ENCODE measurements at places on chromosomes 12 and 14. TPM values are rescaled to one million over a fixed set of nuclear protein-coding genes. Genes with fewer than 3 reads are reported as not detected.
A peak's percentile ranks its signal among the peaks of the same experiment; 100 is the strongest.

GRCh38 chr12:114864837-114865551, 181.0 kb upstream of the TBX3 start:
- no peak for DNase-seq

DNA sequence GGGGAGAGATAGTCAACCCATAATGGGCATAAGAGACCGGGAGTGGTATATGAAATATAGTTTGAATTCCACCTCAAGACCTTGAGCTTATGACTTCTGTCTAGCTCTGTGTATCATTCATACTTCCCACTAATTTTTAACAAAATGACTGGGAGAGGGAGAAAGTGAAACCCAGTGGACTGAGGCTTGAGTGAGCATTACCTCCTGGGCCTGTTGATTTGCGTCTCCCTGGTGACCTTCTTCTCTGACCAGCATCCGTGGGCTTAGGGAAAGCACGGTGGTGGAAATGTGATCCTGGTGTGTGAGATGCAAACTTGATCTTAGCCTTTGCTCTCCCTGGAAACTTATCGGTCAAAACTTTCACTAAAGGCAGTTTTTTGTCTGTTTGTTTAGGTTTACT, 207.9 kb upstream of the BCL2L14 start:
- peak; percentile 79 for DNase-seq

The PTGER2 gene
- 18.2 TPM for total RNA-seq

GRCh38 chr12:93838193-93838592, 161.0 kb downstream of the CRADD start:
- DNase-seq, result no peak

GRCh38 chr12:7144414-7145120, 14.4 kb downstream of the CLSTN3 start:
- DNase-seq, result peak; percentile 93

GRCh38 chr12:107670999-107671643, 14.5 kb upstream of the PWP1 start:
- DNase-seq, result no peak

The GALNT8 gene
- total RNA-seq, result not detected

The KITLG gene
- 29.3 TPM for total RNA-seq

GRCh38 chr14:68341411-68342212, 451.3 kb downstream of the ZFP36L1 start:
- DNase-seq, result no peak

DNA sequence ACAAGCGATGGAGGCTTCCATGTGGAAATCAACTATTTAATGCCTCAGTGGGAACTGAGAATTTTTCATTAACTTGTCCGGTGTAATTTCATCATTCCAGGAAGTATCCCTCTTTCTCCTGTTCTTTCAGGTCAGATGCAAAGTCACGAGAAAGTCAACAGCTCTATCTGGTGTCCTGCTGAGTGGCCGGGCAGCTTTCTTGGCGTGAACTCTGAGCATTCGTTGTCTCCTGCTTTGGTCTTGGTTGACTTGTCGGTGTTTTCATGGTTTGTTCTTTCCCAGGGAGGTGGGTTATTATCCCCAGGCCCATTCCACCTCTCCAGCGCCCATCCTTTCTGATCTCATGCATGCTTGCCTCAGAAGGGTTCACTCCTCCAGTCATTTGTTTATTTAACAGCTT, 149.1 kb downstream of the GLT1D1 start:
- no peak for DNase-seq

GRCh38 chr12:20439626-20440025, 71.3 kb downstream of the PDE3A start:
- DNase-seq, result no peak

GRCh38 chr12:122021822-122022392, at the start of gene BCL7A:
Gene BCL7A, plus strand, starts transcription at chr12:122021884. Its CDS starts 208 bp downstream, at chr12:122022092.
- DNase-seq, result peak; percentile 84

DNA sequence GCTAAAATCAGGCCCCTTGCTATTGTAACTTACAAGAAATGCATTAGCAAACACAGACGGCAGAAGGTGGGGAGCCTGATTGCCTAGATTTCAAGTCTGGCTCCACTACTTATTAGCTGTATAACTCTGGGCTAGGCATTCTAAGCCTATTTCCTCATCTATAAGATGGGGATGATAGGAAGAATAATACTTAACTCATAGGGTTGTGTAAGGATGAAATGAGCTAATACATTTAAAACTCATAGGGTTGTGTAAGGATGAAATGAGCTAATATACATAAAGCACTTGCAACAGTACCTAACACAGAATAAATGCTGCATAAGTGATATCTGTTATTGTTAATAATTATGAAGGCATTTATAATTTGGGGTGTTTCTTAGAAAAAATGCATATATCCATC, 60.1 kb upstream of the DIO2 start:
- DNase-seq, result no peak

DNA sequence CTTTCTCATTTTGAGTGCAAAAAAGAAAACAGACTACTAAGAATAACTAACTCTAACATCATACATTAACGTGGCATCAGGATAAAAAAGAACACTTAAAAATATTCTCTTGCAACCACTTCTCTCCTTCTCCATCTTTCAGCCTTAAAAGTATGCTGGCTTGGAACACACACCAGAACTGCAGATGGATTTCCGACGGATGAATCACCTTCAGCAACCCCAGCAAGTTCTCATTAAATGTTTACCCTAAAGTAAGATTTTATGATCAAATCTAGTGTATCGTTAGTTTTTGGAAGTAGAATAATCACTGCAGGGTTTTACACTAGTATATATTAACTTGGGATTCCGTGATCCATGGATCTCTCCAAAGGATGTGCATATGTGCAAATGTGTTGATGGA, 1.2 kb downstream of the NEK9 start:
- DNase-seq, result peak; percentile 28

DNA sequence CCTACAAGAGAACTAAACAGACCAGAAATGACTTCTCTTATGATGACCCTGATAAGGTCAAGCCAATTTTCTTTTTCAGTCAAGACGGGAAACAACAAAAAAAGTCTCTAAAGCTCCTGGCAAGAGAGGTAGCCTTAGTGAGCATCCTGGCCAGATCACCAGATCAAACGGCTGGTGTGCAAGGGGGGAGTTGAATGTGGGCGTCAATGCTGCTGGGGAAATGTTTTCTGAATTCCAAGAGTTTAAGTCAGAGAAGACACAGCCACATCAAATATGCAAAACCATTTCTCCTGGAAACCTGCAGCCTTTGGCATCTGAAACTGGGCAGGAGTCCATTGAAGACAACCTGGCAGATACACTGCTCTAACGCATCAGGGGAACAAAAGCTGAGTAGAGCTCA, 16.0 kb upstream of the SELPLG start:
- peak; percentile 34 for DNase-seq

- no peak for DNase-seq
Observed at GRCh38 chr12:89857652-89858274, 149.1 kb upstream of the ATP2B1 start.

GRCh38 chr14:31988244-31988643, 88.9 kb upstream of the ARHGAP5 start:
- DNase-seq, result no peak

DNA sequence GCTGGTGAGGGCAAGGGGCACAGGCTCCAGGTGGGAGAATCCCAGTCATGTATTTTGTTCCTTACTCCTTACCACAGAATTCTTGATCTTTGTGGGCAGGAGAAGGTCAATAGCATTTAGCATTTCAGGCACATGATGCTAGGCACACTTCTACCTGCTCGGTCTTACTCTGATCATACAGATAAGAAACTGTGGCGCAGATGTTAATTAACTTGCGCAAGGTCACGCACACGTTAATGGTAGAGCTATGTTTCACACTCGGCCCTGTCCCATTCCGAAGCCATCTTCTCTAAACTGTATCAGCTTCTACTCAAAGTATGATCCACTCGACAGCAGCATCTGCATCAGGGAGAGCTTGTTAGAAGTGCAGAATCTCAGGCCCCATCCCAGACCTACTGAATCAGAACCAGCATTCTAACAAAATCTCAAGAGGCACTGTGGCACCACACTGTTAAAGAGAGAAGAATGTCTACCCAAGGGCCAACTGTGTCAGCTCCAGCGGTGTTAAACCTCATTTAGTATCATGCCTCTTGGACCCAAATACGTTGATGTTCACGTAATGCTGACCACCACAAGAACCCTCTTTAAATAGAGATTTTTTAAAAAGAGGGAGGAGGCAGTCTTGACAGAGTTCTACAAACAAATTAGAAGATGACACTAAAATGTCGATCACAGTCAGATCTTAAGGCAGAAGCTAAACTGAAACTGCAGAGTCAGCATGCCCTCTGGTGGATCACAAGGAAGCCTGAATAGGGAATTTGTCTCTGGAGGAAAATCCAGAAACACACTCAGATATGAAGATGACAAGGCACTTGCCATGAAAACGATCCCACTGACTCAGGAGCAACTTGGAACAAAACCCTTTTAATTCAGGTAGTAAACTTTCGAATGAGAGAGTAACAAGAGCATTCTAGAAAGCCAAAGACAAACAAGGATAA, 7.3 kb downstream of the STXBP6 start:
- peak; percentile 52 for DNase-seq

- DNase-seq, result no peak
Observed at GRCh38 chr14:95434121-95434520, 82.3 kb downstream of the SYNE3 start.

The NID2 gene
- total RNA-seq, result 50.9 TPM

The SYCP3 gene
- total RNA-seq, result 0.21 TPM

The RIN3 gene
- 0.83 TPM for total RNA-seq

DNA sequence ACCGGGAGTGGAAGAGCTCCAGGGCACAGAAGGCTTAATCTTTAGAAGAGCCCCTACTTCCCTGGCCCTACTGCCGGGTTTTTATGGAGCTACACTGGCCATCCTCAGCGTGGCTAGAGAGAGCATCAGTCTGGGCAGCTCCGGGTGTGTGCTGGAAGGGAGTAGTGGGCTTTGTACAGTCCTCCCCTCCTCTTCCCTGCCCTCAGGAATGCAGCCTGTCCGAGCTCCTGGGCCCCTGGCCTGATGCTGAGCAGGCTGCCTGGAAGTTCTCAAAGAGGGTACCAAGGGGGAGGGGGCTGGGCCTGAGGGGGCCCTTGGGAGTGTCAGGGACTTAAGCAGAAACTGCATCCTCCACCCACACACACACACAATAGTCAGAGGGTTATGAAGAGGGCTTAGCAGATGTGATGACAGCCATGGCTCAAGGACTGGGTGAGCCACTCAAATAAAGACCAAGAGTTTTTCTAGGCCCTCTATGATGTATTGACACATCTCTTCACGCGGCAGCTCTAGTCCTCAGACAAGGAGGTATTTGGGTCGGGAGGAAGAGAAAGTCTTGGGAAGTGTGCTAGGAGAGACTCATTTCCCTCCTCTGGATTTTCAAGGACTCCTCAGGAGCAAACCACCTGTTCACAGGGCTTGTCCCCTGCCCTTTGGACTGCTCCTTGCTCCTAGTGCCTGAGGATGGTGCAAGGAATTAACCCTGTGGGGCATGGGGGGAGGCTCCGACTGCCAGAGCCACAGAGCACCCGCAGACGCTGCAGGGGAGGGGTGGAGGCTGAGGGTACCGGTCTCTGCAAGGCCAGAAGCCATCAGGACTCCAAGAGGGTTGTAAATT, 16.5 kb upstream of the FIGNL2 start:
- no peak for DNase-seq

The SLCO1B1 gene
- not detected for total RNA-seq

DNA sequence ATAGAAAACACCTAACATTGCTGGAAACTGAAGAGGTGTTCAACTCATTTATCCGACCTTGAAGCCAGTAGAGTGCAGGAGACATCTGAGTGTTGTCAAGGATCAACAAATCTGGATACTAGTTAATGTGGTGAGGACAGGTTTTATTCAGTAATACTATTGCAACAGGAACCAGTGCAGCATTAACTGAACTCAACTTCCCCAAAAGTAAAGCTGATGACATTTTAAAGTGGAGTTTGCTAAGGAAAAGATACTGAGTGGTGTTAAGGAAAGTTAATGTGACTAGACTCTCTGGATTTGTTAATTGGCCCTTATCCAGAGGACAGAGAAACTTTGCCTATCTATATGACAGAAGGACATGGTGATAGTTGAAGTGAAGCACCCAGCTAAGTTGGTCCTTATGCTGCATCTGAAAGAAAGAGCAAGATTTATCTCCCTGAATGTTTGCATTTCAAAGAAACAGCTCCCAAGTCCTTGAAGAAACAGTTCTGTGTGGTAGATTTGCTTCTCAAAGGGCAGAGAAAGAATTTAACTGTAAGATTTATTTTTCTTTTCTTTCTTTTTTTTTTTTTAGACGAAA, 1.2 kb upstream of the CLEC7A start:
- DNase-seq, result no peak

GRCh38 chr12:128784030-128784760, 39.6 kb downstream of the SLC15A4 start:
- no peak for DNase-seq

The ITGA5 gene
- total RNA-seq, result 221 TPM

GRCh38 chr12:32208355-32208754, 101.7 kb downstream of the BICD1 start:
- DNase-seq, result no peak

The TMEM117 gene
- total RNA-seq, result 25.6 TPM

GRCh38 chr12:17680220-17680619, 409.8 kb downstream of the RERGL start:
- no peak for DNase-seq

GRCh38 chr12:109182041-109182839, 65.9 kb downstream of the ACACB start:
- peak; percentile 26 for DNase-seq

DNA sequence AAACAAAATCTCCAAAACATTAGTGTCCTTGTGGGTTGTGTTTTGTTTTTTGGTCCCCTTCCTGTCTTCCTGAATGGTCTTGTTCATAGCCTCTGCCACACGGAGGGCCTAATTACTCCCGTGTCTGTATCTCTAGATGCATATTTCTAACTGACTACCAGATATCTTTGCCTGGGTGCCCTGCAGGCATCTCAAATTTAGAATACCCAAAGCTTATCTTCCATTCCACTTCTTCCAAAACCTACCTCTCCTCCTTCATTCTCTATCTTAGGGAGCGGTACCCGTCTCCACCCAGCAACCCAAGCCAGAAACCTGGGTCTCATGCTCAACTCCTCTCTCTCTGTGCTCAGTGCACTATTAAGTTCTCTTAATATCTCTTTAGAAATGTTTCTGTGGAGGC, 10.9 kb upstream of the METAP2 start:
- no peak for DNase-seq

The EXOC3L4 gene
- total RNA-seq, result 99.9 TPM

- DNase-seq, result no peak
Observed at GRCh38 chr14:38065106-38065762, 142.5 kb upstream of the SSTR1 start.

GRCh38 chr12:13090054-13090453, 13.4 kb downstream of the GSG1 start:
- DNase-seq, result no peak

DNA sequence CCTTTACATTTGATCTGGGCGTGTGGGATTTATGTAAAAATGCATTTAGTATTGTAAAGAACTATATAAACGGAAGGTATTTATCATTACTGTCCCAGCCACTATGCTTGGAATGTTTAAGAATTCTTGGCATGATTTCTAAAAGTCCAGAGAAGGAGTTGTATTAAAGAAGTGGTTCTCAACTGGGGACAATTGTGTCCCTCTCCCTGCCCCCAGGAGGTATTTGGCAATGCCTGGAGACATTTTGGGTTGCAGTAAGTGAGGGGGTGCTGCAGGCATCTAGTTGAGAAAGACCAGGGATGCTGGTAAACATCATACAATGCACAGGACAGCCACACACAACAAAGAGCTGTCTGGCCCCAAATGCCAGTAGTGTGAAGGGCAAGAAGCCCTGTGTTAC, 7.2 kb downstream of the SLC38A1 start:
- no peak for DNase-seq

The ANKS1B gene
- 1.5 TPM for total RNA-seq

The GRIP1 gene
- total RNA-seq, result 0.80 TPM
